ENCODE measurements at places on chromosomes 4 and X.

GRCh38 chrX:12977761-12978204, 2.9 kb downstream of the TMSB4X start:
- peak; percentile 49 for DNase-seq

DNA sequence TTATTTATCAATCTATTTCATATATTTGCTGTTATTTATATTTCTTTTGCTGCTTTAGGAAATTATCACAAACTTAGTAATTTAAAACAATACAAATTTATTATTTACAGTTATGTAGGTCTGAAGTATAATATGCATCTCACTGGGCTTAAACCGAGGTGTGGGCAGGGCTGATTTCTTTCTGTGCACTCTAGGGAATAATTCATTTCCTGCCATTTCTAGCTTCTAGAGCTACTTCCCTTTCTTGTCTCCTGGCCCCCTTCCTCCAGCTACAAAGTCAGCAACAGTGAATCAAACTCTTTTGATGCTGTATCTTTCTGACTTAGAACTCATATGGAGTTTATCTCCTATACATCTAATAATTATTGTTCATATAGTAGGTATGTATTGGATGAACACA, 303.5 kb upstream of the ARSJ start:
- no peak for DNase-seq

GRCh38 chr4:33751050-33751449, 2493.3 kb downstream of the ARAP2 start:
- no peak for DNase-seq

DNA sequence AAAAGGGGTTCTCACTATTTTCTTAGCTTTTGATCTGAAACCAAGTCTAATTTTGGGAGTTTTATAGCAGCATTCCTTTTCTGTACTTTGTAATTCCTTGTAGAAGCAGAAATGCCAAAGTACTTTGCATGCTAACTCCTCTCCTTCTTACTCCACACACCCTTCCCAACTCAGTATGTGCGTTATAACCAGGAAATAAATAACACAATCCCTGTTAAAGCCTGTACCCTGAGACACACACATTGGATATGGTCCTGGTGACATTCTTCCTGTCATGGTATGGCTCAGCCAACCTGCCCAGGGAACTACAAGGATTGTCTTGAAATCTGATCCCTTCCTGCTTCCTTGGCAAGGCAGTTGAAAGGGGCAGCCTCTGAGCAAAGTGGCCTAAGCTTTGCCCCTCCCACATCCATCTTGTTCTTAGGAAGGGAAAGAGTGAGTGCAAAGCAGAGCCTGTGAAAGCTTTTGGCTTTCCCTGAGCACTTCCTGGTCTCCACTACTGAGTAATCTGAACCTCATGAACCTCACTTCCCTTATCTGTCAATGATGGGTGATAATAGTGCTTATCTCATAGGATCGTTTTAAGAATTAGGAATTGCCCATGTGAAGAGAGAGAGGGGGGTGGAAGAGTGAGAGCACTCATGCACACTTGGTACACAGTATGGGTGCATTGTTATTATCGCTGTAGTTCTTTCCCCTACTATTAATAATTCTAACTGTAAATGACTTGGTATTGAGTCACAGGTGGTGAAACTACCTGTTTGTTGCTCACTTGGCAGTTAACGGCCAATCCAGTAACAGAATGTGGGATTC, 109.3 kb downstream of the AFF2 start:
- peak; percentile 40 for DNase-seq

GRCh38 chr4:171281359-171281758, 531.8 kb upstream of the GALNTL6 start:
- DNase-seq = no peak

GRCh38 chr4:105107095-105107856, 39.4 kb upstream of the TET2 start:
- no peak for DNase-seq

DNA sequence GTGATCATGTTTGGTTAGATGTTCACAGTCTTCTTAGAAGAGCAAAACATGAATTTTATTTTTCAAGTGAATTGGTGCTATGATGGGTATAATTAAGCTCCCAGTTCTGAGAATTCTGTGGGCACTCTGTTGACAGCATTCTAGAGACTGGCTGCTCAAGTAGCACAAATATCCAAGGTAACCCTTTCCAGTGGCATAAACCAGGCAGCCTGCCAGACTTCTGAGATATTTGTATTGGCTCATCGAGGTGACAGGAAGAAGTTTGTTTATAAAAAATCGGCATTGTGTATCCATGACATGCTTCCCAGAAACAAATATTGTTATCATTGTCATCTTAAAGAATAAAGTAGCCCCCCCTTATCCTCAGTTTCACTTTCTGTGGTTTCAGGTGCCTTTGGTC, 28.3 kb downstream of the LANCL3 start:
- no peak for DNase-seq

DNA sequence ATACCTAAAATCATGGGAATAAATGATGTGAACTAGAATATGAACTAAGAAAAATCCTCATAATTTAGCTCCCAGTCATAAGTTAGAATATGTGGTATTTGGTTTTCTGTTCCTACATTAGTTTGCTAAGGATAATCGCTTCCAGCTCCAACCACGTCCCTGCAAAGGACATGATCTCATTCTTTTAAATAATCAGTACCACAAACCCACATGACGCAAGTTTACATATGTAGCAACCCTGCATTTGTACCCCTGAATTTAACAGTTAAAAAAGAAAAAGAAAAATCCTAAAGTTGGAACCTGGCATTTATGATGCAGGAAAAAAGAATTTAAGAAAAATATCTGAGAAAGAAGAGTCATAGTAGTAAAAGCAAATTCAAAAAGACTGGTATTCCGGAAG, 13.3 kb downstream of the UBA6 start:
- DNase-seq = no peak

- DNase-seq = peak; percentile 50
These were observed 110.1 kb upstream of the VEGFC start for GRCh38 chr4:176902710-176903323.

Data from GM06990 (cell line).